ENCODE measurements at places on chromosomes 11 and 22.

DNA sequence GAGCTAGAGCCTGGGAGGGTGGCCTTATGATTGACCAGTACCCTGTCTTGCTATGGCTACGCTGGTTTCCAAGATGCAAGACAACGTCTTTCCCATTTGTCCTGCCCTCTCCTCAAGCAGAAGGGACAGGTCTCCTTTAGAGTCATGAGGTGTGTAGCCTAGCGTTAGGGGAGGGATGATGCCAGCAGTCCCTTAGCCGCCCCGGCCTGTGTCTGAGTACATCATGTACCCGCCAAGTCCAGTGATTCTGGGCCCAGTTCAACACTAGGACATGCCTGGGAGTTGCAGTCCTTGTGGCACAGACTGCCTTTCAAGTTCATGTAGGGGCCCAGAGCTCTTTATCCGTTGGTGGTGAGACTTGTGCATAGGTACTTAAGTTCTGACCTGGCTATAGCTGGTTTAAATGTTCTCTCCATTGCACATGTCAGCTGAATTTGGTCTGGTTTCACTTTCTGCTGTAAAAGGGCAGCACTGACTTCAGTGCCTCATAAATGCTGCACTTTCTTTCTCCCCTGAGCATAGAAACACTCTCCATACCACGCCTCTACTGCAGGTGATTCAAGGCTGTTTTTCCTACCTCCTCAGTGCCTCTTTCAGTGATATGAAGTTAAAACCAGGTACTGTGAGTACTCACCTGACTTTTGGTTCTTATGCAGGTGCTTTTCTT lies 151.1 kb downstream of the METTL15 start:
- DNase-seq = no peak

- no peak for DNase-seq
Measured at GRCh38 chr11:13102865-13103539, 93.9 kb downstream of the RASSF10 start.

GRCh38 chr11:119055901-119056300 lies 1.1 kb downstream of the HYOU1 start:
- peak; percentile 32 for DNase-seq

GRCh38 chr22:46104170-46104880 lies 46.0 kb upstream of the PPARA start:
- no peak for DNase-seq

DNA sequence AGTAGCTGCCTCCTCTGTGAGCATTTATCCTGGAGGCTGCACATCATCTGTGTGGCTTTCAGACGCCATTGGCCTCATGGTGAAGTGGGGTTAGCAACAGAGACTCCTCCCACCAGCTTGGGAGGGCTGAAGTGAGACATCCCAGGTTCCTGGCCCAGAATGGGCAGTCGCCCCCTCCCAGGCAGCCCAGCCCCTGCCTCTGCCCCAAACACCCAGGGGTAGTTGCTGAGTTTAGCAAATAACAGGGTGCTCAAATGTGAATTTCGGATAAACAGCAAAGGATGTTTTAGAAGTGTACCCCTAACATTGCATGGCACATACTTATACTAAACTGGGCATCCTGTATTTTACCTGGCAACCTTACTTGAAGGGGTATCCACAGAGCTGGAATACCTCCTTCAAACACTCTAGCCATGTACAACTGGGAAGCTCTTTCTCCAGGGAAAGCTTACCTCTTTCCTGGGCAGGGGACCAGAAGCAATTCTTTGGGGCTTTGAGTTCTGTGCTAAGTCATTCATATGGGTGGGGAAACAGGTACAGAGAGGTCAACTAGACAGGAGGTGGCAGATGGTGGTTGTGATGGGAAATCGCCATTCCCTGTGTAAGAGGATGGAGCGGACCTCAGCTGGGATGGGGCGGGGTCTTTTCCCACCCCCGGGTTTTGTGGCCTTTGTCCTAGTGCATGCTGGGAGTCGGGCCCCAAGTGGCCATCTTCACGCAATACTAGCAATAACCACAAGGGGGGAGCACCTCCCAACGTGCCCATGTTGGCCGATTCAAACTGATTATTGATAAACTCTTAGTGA lies 19.3 kb downstream of the MTFP1 start:
- DNase-seq = peak; percentile 10

All from NCI-H226 (cell line).